ENCODE measurements at places on chromosomes 2 and 18.

GRCh38 chr2:42176992-42177738, 8.0 kb downstream of the EML4 start:
- no peak for DNase-seq

- no peak for DNase-seq
Measured at GRCh38 chr2:10028407-10028987, 14.9 kb upstream of the KLF11 start.

DNA sequence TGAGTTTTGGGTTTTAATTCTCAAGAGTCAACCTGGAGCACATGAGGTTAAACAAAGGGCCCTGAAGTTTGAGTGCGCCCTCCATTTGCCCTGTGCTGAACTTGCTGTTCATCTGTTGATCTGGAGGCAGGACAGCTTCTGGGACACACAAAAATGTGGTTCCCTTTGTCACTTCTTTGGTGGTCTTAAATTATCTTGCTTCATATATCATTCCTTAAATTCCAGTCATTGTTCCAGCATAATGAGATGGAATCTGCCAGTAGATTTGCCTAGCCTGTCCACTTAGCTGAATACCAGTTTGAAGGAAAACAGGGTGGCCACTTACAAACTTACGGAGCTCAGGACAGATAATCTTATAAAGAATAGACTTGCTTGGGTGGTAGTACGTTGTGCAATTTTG, 916 bp downstream of the CETN1 start:
- DNase-seq, result no peak

- DNase-seq, result no peak
Measured at GRCh38 chr18:34399892-34400291, 175.2 kb upstream of the NOL4 start.

GRCh38 chr2:196384729-196385128, 213.4 kb upstream of the STK17B start:
- DNase-seq, result no peak
